ENCODE measurements at places on chromosomes 6 and 20. TPM values are rescaled to one million over a fixed set of nuclear protein-coding genes. Genes with fewer than 3 reads are reported as not detected.

DNA sequence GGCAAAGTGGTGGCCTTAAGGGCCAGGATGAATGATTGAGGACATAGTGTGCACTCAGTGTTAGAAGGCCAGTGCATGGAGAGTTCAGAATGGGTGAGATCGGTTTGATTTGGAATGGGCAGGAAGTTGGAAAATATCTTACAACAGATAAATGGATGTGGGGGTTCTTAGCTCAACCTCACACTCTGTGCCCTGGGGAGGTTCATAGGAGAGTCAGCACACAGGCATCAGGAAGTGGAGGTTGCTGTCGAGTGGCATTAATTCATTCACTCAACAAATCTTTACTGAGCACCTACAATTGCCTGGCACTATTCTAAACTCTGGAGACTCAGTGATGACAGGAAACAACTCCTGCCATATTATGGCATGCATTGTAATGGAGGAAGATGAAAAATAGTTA lies 313.7 kb upstream of the SUPT3H start:
- DNase-seq = no peak
- no peaks in the 10 kb centered on the region for H3K27me3 ChIP-seq
- H3K27ac ChIP-seq = no peak overlapping the region
- H3K36me3 ChIP-seq = no peaks in the 10 kb centered on the region
- no peak overlapping the region for H3K4me3 ChIP-seq

GRCh38 chr6:89781070-89782034 lies 38.2 kb downstream of the MDN1 start:
- no peak overlapping the region for H3K4me3 ChIP-seq
- H3K36me3 ChIP-seq = peaks cover 53% of the 10 kb centered on the region
- no peak overlapping the region for H3K27ac ChIP-seq
- DNase-seq = no peak
- H3K27me3 ChIP-seq = no peaks in the 10 kb centered on the region
- H3K4me1 ChIP-seq = no peaks in the 10 kb centered on the region

The BPI gene
- total RNA-seq = not detected

DNA sequence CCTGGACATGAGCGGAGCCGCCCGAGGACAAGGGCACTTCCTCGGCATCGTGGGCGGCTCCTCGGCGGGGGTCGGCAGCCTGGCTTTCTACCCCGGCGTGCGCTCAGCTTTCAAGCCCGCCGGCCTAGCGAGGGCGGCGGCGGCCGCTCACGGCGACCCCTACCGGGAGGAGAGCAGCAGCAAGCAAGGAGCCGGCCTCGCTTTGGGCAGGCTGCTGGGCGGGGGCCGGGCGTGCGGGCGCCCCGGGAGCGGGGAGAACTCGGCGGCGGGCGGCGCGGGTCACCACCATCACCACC lies 6.7 kb downstream of the PRDM13 start:
- peaks cover 70% of the 10 kb centered on the region for H3K27me3 ChIP-seq
- no peak overlapping the region for H3K27ac ChIP-seq
- H3K4me1 ChIP-seq = peaks cover 30% of the 10 kb centered on the region
- peaks cover 1% of the 10 kb centered on the region for H3K36me3 ChIP-seq
- H3K4me3 ChIP-seq = peak overlapping the region; percentile 34

DNA sequence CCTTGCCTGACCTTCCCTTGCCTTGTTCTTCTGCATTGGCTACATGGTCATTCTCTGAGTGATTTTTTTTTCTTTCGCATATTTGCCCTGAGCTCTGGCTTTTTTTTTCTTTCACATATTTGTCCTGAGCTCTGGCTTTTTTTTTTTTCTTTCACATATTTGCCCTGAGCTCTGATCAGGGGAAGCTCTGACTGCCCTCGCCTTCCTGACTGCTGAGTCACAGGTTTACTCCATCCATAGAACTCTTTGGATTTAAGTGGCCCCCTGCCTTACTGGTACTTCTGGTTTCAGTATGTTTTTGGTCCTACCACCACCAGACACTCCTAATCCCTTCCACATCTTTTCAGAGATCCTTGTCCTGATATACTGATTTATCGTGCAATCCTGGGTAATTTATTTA lies 201.1 kb downstream of the OGFRL1 start:
- no peaks in the 10 kb centered on the region for H3K36me3 ChIP-seq
- H3K27ac ChIP-seq = no peak overlapping the region
- H3K4me3 ChIP-seq = no peak overlapping the region
- H3K4me1 ChIP-seq = peaks cover 2% of the 10 kb centered on the region
- DNase-seq = no peak

DNA sequence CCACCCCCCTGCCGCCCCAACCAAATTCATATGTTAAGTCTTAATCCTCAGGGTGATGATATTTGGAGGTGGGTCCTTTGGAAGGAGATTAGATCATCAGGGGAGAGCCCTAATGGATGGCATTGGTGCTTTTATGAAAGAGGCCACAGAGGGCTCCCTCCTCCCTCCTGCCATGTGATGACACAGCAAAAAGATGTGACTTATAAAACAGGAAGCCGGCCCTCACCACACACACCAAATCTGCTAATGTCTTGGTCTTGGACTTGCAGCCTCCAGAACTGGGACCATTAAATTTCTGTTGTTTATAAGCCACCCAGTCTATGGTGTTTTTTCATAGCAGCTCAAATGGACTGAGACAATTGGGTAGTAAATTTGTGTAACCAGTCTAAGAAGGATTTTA lies 176.3 kb downstream of the ADGRG6 start:
- H3K36me3 ChIP-seq = no peaks in the 10 kb centered on the region
- DNase-seq = peak; percentile 41
- no peaks in the 10 kb centered on the region for H3K27me3 ChIP-seq
- peaks cover 11% of the 10 kb centered on the region for H3K4me1 ChIP-seq
- H3K27ac ChIP-seq = no peak overlapping the region
- no peak overlapping the region for H3K4me3 ChIP-seq

- no peak for DNase-seq
- no peaks in the 10 kb centered on the region for H3K36me3 ChIP-seq
- H3K27ac ChIP-seq = no peak overlapping the region
- no peak overlapping the region for H3K4me3 ChIP-seq
- H3K4me1 ChIP-seq = peaks cover 4% of the 10 kb centered on the region
These were observed 45.4 kb upstream of the SENP6 start for GRCh38 chr6:75556240-75556639.

- peaks cover 16% of the 10 kb centered on the region for H3K27me3 ChIP-seq
- H3K4me1 ChIP-seq = no peaks in the 10 kb centered on the region
- no peak overlapping the region for H3K4me3 ChIP-seq
- no peak overlapping the region for H3K27ac ChIP-seq
- no peaks in the 10 kb centered on the region for H3K36me3 ChIP-seq
These were observed 71.4 kb downstream of the MAFB start for GRCh38 chr20:40617594-40617993.

The LAMA4 gene
- total RNA-seq = not detected

DNA sequence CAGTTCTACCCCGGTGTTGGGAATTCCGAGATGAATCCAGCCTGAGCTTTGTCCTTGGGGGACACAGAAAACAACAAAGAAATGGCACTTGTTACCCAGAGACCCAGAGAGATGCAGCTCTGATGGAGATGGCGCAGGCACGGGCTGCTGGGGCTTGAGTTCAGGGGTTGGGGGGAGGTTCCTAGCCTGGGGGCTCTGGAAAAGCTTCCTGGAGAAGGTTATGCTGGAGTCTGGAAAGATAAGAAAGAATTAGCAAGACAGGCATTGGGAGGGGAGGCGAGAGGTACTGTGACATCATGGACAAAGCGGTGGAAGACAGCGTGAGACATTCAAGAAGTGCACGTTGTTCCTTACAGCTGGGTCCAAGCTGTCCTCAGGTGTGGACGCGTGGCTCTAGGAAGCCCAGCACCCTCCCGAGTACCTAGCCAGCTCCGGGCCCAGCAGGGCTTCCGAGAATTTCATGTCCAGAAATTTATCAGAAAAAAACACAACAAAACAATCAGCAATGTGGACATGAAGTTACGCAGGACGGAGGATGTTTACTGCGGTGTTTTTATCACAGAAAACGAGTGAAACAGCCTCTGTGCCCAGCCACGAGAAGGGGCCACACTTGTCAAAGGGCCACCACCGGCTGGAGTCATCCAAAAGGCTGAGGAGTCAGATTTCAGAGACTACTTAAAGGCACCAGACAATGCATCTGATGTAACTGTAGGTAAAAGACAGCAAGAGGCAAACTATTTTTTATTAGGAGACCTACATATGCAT lies 39.5 kb downstream of the C20orf203 start:
- H3K4me1 ChIP-seq = no peaks in the 10 kb centered on the region
- no peak for DNase-seq
- H3K36me3 ChIP-seq = no peaks in the 10 kb centered on the region
- no peak overlapping the region for H3K4me3 ChIP-seq
- no peaks in the 10 kb centered on the region for H3K27me3 ChIP-seq

The COQ3 gene
- 17.7 TPM for total RNA-seq
